ENCODE measurements at places on chromosomes 7 and 10.

DNA sequence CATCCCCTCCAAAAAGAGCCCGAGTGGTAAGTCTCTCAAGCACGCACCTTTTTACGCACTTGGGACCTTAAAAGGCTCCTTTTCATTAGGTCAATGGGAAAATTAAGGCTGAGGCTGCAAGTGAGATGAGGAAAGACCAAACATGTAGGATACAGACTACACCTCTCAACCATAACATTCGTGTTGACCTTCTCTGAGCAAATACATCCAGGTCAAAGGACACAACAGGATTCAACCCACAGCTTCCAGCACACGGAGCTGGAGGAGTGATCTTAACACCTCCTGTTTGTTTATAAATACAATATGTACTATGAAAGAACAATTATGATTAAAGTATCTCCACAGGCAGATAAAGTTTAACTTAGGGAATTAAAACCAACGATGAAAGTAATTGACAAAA is 9.7 kb downstream of the SFMBT2 start:
- no peak for DNase-seq

GRCh38 chr7:123748171-123748733 is 551 bp downstream of the WASL start:
- DNase-seq: peak; percentile 72

DNA sequence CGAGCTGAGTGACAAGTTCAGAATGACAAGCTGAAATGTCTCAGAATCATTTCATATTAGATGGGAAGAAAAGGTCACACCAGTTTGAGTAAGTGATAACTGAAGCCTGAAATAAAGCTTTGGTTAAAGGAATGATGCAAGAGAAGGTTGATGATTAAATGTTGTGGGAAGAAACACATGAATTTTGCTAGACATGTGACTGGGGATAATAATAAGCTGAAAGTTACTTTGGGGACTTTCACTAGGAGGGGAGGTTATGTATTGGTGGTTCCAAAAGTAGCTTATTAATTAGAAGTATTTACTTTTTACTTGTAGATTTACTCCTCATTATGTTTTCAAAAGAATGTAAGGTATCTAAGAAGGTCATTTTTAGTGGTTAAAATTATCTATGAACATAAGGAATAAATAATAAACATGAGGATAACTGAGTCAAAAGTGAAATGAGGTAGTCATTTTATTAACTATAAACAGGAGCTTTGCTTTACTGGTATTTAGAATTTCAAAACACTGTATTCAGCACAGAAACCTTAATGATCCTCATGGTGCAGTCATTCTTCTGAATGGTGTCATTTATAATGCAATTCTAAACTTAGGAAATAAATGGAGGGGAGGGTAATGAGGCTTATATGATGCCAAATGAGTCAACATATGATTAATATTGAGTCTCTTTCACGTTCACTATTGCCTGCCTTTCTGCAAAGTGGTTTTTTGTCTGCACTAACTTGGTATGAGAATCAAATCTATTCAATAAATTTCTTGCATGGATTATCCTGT is 63.7 kb downstream of the PRKG1 start:
- no peak for DNase-seq

DNA sequence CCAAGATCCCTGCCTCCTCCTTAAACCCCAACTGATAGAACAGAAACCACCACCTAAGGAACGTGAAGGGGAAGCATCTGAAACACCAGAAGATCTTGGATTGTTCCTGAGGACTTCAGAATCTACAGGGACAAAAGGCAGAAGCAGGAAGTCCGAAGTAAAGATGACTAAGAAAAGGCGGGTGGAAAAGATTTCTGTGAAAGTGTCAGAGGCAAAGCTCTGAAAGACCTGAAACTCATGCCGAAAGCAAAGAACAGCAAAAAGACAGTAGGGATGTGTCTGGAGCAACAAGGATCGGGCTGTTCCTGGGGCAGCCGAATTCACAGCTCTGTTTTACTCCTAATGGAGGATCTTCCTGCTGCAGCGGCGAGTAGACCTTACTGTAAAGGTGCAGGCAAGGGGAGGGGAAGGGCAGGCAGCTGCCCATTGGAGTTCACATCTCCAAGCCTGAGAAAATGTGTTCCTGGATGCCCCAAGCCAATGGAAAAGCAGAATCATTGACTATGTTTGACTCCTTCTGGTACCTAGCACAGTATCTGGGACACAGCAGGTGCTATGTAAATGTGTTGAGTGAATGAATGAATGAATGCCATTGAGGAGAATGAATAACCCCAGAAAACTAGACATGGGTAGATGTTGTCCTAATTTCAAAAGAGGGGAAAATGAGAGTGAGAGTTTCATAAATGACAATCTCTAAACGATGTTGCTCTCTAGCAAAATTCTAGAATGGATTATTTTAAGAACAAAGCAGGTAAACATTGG is 40.4 kb downstream of the PDIA4 start:
- peak; percentile 19 for DNase-seq

GRCh38 chr7:45721686-45722598 is 147.8 kb downstream of the ADCY1 start:
- DNase-seq: no peak

DNA sequence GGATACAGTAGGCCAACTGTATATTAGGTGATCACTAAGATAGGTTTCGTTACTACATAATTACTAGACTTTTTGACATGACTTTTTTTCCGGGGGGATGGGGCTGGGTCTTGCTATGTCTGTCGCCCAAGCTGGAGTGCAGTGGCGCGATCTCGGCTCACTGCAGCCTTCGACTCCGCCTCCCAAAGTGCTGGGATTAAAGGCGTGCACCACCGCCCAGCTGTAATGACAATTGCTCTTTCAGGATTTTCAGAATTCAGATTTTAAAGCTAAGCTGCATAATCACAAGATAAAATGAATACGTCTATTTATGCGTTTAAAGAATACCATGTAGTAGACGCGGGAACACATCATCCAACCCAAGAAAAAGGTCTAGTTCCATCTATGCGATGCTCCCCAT is 982 bp downstream of the IDI1 start:
- DNase-seq: peak; percentile 14

DNA sequence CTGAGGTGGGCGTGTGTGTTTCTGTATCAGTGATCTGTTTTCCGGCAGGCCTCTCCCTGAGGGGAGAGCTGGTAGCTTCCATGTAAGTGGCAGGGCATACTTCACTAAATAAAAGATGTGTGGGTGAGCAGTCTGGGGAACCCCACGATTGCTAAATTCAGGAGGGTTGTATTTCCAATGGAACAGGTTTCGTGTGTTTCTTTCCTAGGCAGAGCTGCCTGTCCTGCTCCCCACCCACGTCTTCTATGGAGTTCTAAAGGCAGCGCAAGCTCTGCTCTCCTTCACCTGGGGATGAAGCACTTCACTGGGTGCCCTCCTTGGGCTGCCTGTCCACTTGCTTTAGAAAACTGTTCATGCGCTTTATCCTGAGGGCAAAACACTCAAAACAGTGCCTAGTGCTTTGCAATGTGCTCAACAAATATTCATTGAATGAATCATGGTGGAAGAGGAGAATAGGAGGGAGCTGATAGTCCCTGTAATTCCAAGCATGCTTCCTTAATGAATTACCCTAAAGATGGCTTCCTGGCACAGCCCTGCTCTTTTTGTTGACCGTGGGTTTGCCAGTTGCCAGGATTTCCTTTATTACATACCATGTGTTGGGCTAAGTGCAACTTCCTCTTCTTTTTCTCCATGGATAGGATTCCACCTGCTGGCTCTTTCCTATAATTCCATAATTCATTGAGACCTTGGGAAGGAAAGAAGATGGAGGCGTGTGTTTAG is 50.6 kb upstream of the SRPK2 start:
- DNase-seq: no peak

DNA sequence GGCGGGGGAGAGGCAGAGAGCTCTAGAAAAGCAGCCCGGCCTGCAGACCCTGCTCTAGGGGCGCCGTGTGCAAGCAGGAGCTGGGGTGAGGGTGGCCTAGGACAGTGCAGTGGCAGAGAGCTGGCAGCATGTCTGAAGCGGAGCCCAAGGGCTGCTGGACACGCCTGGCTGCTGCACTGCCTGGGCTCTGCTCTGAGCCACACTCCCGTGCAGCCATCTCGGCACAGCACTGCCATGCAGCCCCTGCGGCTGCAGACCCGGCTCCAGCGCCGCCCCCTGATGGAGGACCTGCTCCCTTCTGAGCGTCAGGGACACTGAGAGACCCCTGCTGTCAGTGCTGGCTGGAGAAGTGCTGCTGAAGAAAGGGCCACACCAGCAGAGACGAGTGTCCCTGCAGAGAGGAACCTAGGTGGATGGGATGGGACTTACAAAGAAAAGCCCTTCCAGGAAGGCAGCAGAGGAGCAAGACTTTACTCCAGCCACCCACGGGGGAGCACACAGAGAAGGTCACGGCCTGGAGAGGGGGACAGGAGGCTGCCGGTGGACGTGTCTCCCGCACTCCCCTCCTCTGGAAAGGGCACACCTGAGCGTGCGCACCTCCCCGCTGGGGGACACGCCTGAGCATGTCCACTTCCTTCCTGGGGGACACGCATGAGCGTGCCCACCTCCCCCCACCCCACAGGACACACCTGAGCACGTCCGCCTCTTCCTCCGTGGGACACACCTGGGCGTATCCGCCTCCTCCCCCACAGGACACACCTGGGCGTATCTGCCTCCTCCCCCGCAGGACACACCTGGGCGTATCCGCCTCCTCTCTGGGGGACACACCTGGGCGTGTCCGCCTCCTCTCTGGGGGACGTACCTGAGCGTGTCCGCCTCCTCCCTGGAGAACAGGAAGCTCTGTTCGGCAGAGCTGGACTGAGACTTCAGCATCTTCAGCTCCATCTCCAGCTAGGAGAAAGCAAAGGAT is 252.9 kb downstream of the MAD1L1 start:
- DNase-seq: no peak

GRCh38 chr7:110921595-110922151 is 169.3 kb upstream of the LRRN3 start:
- DNase-seq: no peak

GRCh38 chr7:33251301-33251700 is 121.9 kb downstream of the BBS9 start:
- no peak for DNase-seq

- DNase-seq: no peak
Measured at GRCh38 chr7:135918134-135918533, 59.0 kb downstream of the MTPN start.

DNA sequence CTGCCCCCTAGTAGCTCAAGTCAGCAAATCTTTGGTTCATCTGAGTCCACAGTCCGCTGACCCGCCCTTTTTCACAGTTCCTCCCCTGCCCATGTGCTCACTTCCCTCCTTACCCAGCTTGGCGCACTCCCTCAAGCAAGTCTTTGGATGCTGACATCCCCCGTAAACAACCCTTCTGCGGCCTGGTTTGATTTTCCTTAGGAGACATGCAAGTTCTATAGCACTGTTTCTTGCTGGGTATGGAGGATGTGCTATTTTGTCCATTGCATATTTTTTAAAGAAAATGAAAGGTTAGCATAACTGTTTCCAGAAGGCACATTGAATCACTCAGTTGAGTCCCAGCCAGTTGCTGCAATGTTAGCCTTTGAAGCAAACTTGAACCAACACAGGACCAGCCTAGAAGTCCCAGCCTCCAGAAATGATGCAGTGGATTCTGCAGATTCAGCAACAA is 38.2 kb downstream of the HTRA1 start:
- DNase-seq: no peak

GRCh38 chr7:74051629-74052410 is 23.8 kb downstream of the ELN start:
- DNase-seq: peak; percentile 39

DNA sequence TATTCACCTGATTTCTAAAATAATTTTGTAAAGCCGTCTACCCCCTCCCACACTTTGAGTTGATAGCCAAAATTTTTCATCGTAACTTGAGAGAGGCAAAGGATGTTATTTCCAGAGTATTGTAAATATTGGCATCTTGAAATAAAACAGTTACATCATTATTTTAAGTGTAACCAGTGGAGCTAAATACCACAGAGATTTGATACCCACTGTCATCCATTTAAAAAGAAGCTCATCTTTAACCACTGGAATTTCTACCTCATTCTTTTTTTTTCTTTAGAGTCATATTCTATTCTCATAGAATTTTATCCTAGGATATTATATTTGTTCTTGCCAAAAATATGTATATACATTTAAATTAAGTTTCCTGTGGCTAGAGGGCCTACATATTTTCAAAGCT is 48.6 kb downstream of the CAMK1D start:
- DNase-seq: no peak

- DNase-seq: no peak
Measured at GRCh38 chr10:58280477-58280876, 11.5 kb downstream of the CISD1 start.

- peak; percentile 55 for DNase-seq
Measured at GRCh38 chr10:79084012-79084971, 15.5 kb downstream of the ZMIZ1 start.

GRCh38 chr10:35355971-35356724 is 19.8 kb downstream of the CCNY start:
- DNase-seq: peak; percentile 54

GRCh38 chr7:157391036-157391710 is 54.4 kb downstream of the DNAJB6 start:
- no peak for DNase-seq

DNA sequence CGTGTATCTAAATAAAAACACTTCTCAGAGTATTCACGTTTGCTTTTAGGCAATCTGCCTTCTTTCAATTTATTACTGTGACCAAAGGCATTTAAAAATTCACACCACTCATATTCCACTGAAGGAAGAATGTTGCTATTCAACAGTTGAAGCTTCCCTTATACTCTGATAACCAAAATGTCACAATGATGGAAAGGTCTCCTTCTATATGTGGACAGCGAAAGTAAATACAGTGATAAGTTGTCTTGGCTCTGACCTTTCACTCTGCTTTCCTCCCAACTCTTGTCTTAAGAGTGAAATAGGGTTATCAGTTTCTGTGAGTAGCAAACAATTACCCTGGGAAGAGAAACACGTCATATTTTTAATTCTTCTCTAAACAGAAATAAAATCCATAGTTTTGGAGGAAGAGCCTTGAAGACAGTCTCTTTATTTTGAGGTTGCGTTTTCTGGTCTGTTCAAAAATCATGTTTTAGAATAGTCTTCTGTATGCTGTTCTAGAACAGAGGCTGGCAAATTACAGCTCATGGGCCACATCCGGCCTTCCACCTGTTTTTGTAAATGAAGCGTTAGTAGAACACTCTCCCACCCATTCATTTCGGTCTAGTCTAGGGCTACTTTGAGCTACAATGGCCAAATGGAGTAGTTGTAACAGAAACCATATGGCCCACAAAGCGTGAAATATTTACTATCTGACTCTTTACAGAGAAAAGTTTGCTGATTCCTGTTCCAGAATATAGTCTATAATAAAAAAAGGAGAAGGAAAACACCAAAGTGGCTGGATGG is 41.3 kb downstream of the ETV1 start:
- DNase-seq: no peak

- DNase-seq: no peak
Measured at GRCh38 chr7:41232086-41232485, 470.8 kb downstream of the INHBA start.

- DNase-seq: no peak
Measured at GRCh38 chr7:11713352-11713751, 118.6 kb downstream of the THSD7A start.

DNA sequence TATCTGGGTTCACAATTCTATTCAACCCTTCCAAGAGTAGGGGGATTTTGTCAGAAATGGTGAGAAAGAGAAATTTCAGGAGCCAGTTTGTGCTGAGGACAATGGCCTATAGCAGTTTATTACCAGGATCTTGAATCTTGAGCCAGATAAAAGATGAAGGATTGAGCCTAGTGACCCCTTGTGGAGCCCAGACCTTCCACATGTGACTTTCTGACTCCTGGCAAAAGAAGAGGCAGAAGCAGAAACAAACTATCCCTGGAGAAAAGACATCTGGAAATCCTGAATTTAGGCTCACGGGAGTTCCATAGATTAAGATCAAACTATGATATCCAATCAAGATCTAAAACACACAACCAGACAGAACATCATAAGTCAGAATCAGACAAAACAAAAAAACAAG is 60.9 kb upstream of the CHRM2 start:
- no peak for DNase-seq

- DNase-seq: no peak
Measured at GRCh38 chr10:52774600-52775106, 2.1 kb upstream of the MBL2 start.
